ENCODE measurements at places on chromosomes 3 and 15.

- peak; percentile 89 for DNase-seq
These were observed at the start of gene PRRT3 for GRCh38 chr3:9951962-9952805. Gene PRRT3 (minus strand): TSS chr3:9952408. CDS start chr3:9950115, 2,293 bp downstream.

GRCh38 chr15:51576286-51576850 is 46.2 kb downstream of the DMXL2 start:
- no peak for DNase-seq

GRCh38 chr15:73926219-73927002 is at the start of gene LOXL1:
Gene LOXL1 (plus strand): TSS chr15:73926462. CDS start chr15:73926784, 322 bp downstream.
- DNase-seq = no peak

- DNase-seq = no peak
These were observed 84.5 kb downstream of the CHSY1 start for GRCh38 chr15:101167411-101167752.

DNA sequence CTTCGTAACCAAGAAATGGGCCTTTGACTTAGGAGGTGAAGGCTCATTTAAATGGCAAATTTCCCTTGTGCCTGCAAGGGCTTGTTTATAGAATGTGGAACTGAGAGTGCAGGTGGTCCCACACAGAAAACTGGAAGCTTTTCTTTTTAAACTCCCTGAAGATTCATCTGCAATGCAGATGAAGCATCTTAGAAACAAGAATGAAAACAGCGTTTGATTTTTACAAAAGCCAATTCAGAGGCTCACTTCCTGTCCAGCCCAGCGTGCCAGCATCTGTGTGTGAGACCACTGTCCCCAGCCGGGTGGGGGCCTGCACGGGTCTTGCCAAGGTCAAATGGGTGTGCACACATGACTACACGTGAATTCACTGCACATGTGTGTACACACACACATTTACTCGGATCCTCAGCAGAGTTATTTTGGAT is 94.7 kb downstream of the LINGO1 start:
- peak; percentile 81 for DNase-seq

- DNase-seq = no peak
These were observed 77.8 kb downstream of the NR1I2 start for GRCh38 chr3:119859728-119860127.

GRCh38 chr15:97718509-97718908 is 242.0 kb upstream of the ARRDC4 start:
- DNase-seq = no peak

DNA sequence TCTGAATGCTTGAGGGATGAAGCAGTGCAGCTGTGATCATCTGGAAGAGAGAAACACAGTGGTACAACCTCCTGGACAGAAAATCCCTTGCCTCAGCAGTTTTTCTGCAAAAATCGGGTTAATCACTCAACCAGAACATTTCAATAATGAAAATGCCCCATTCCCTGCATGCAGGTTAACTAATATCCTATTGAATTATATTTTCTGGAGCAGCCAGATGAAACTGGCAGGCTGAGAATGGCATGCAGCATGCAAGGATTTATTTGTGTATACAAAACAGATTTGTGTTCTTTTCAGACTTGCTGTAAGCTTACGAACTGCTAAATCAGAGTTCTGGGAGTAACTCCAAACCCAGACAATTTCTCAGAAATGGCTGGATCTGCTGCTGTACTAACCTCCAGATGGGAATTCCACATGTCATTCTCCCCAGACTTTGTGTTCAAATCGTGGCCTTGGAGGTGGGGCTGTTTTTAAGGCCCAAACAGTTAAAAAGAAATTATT is 39.1 kb downstream of the SLC9A9 start:
- DNase-seq = no peak

GRCh38 chr3:37491776-37492175 is 317.4 kb upstream of the LRRFIP2 start:
- no peak for DNase-seq

GRCh38 chr3:31996195-31996594 is 14.6 kb downstream of the ZNF860 start:
- no peak for DNase-seq

GRCh38 chr3:147943265-147943945 is 534.2 kb downstream of the ZIC1 start:
- DNase-seq = no peak

GRCh38 chr15:81807186-81807585 is 238.6 kb downstream of the MEX3B start:
- DNase-seq = no peak

GRCh38 chr3:170780955-170781354 is 89.0 kb downstream of the RPL22L1 start:
- no peak for DNase-seq

GRCh38 chr3:187287256-187287655 is 4.3 kb downstream of the MASP1 start:
- no peak for DNase-seq

DNA sequence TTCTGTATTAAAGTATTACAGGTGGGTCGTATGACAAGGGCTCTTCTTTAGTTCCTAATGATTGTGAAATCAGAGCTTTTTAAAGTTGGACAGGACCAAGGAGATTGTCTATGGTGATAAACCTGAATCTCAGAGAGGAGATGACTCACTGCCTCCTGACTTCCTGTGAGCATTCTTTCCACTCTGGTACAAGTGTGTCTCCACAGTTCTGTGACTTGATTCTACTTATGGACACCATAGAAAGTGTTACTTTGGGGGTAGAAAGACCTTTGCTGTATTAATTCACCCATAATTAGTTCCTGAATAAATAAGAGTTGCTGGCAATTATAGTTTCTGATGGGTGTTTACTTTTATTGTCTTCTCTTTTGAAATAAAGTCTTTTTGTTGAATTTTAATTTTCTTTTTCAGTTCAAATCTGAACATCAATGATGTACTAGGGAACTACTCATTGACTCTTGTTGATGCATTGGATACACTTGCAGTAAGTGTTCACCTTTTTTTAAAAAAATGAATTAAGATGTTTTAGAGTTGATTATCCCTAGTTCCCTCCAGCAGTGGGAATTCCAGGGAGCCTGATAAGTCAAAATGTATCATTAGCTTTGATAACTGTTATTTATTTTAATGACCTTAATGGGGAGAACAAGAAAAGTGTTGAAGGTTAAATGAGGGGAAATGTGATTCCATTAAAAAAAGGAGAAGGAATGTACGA is 7.4 kb downstream of the EDEM1 start:
- DNase-seq = peak; percentile 54

- no peak for DNase-seq
These were observed 18.4 kb downstream of the LARS2 start for GRCh38 chr3:45406772-45407171.

- no peak for DNase-seq
These were observed 19.2 kb upstream of the UBE2Q2 start for GRCh38 chr15:75823860-75824613.

DNA sequence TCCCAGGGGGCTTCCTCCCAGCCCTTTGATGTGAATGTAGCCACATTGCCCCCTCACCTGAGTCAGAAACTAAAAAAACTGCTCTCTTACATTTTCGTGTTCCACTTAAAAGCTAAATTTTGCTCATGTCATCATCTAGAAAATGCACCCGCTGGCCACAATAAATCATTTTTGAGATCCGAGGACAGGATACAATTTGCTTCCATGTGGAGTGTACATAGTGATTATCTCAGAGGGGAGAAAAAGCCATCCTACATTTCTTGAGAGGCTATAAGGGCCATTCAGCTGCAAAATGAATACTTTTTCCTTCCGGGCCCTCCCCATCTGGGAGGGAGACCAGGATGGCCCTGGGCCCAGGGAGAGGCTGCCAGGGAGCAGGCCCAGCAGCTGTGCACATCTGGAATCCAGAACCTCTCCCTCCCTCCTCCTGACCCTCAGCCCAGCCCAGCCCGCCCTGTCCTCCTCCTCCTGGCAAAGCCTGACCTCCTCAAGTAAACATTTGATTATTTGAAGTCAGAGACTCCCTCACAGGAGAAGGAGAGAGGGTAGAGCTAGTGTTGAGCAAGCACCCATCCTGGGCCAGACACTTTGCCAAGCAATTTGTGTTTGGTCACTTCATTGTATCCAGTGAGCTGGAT is 59.1 kb downstream of the CORO2B start:
- DNase-seq = no peak

DNA sequence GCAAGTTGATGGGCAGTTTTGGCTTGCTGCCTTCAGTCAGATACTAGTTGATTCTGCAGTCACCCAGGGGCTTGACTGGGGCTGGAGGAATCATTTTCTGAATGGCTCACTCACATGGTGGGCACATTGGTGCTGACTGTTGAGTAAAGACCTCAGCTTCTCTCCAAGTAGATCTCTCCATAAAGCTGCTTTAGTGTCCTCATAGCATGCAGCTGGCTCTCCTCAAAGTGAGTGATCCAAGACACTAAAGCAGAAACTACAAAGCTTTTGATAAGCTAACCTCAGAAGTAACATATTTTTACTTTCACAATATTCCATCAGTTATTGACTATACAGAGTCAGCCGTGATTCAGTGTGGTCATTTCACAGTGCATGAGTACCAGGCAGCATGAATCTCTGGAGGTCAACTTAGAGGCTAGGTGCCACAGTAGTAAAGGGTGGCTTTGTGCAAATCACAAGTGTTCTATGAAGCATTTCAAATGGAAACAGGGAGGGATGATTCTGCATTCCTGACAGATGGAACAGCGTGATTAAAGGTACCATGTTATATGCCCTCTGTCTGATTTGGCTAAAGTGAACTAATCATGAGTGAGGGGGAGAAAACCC is 24.3 kb upstream of the ATP8B4 start:
- DNase-seq = no peak

DNA sequence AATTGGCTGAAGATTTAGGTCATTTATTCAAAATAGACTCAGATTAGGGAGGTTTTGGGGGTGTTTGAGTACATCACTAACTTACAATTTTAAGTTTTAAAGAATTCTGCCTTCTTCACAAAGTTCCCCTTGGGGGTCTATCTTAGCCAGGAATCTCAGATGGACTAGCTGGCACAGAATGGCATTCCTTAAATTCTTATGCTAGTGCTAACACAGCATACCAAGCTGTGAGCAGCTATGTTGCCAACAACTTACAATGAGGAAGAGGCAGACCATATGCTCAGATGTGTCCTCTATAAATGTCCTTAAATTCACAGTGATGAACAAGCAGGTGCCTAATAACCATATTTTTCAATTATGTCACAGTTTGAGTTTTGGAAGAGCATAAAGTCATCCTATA is 60.9 kb upstream of the NPHP3 start:
- DNase-seq = no peak

DNA sequence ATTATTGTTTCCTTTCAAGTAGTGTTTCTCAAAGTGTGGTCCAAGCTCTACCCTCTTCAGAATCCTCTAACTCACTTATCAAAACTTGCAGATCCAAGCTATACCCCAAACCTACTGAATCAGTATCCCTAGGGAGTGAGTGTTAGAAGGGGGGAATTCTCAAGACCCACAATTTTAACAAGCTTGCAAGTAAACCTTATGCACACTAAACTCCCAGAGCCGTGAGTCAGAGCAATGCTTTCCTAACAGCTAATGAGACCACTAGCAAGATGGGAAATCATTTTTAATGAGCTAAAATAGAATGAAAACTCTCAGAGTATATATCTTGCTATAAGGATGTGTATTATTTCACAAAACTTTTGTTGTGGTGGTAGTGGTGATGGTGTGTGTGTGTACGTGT is 41.1 kb upstream of the SRGAP3 start:
- no peak for DNase-seq

DNA sequence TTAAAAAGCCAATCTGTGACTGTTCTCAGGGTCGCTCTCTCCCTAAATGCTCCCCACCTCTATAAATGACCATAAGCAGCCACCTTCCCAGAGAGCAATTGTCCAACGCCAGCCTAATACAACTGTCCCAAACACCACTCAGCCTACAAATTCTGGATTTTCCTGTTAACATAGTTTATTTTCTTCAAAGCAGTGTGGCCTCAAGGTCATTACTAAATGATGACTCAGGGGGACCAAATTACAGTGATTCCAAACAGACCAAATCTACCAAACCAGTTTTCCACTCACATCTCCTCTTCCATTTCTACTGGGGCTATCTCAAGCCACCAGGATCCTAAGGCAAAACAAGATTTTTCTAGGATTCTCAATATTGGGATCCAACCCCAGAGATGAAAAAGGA is 22.5 kb downstream of the HEXA start:
- DNase-seq = no peak

DNA sequence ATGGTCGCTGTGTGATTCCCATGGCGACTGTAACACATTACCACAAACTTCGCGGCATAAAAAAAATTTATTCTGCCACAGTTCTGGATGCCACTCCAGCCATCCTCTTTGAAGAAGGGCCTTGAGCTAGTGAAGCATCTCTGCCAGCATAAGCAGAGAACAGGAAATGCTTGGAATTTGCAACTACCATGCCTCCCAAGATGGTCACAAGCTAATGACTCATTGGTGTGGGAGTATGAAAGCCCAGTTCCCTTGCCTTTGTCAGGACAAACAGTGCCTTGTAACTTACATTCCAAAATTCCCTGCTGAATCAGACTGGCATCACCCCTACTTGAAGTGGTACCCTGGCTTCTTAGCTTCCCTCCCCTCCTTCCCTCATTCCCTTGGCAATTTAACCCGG is 129.7 kb downstream of the PROS1 start:
- DNase-seq = no peak

- no peak for DNase-seq
These were observed 20.9 kb downstream of the UQCC5 start for GRCh38 chr3:52557011-52557960.

DNA sequence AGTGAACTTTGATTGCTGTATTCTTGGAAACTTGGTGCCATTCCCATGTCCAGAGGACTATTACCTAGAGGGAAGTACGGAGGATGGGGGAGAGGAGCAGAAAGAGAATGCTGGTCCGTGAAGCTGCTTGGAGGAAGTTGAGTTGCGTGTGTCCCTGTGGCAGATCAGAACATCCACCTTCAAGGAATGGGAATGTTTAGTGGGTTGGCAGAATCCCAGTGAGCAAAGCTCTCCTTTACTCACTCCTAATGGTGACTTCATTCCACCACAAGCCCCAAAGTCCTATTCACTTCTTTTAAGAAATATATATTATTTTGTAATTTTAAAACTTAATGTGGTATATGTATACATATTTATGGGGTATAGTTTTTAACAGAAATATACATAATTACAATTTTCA is 247.8 kb upstream of the FEZF2 start:
- DNase-seq = no peak

GRCh38 chr15:90648137-90649070 is 68.7 kb upstream of the BLM start:
- peak; percentile 92 for DNase-seq

DNA sequence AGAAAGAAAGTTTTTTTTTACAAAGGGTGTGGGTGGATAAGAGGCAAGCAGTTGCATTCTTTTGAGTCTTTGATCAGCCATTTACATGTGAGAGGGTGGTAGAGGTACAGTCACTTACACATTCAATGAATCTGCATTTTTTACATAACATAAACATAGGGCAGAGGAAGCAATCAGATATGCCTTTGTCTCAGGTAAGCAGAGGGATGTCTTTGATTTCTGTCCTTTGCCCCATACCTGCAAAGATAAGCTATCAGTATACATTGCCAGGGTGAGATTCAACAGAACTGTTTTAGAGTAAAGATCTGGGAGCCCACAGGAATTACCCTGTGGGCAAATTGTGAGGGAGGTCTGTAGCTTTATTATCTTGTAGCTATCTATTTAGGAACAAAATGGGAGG is 5.4 kb upstream of the PPP1R2 start:
- DNase-seq = no peak

All from Karpas-422 (cell line).